ENCODE measurements at places on chromosomes 6 and 20.

DNA sequence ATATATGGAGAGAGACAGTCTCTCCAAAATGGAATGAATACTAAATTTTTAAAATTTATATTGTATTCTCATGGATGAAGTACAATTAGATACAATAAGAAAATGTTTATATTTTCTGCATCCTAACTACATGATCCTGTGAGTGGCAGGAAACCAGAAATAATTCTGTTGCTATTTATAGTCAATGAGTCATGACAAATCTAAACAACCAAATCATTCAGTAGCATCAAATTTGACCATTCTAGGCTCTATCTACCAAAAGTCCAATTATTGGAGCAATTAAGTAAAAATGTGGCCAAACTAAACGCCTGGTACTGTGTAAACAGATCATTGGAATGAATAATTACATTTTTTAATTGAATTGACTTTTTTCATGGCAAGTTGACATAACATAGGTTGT, 959.8 kb downstream of the EPHA7 start:
- DNase-seq, result no peak

GRCh38 chr20:15923030-15923776, 650.0 kb downstream of the KIF16B start:
- no peak for DNase-seq

GRCh38 chr6:68372991-68373390, 262.1 kb upstream of the ADGRB3 start:
- no peak for DNase-seq

DNA sequence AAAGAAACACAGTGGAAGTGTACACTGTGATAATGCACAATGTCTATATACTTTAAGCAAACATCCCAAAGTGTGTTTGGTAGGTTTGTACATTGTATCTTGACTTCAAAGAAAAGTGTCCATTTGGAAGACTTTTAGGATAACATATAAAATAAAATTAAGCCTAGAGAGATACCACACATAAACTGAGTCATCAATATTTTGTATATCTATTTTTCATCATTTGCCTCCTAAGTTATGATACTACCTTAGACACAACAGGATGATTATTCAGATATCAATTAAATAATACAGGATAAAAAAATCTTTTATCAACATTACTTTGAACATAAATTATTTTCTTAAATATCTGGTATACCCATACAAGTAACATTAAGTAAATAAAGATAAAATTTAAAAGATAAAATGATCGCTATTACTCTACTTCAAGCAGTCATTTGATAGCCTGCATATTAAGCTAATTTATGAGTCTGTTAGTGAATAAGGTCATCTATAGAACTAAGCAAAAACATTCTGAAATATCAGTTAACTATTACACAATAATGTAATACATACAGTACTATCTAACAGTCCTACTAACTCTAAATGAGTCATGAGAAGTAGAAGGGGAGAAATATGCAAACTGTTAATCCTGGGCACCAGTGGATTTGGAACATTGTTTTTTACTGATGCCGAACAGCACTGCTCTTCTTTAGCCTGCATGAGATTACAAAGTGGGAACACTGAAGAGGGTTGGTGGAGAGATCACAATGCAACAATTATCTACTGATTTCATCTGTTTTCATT, 158.4 kb upstream of the SIM1 start:
- no peak for DNase-seq

DNA sequence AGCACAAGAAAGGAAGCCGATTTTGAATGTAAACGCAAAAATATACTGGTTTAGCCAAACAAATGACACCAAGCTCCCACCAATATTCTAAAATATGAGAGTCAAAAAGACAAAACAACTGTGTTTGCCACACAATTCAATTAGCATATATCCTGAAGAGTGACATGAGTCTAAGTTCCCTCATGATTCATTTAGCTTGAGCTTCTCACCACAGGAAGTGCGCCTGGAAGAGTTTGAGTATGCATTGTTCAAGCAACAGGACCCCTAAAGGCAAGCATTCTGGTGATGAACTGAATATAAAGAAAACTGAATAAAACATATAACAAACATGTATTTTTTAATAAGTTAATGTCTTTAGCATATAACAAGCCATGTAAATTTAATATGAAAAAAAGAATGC, 115.2 kb upstream of the RUNX2 start:
- no peak for DNase-seq

- DNase-seq, result no peak
Measured at GRCh38 chr6:80331522-80331921, 225.1 kb downstream of the BCKDHB start.

DNA sequence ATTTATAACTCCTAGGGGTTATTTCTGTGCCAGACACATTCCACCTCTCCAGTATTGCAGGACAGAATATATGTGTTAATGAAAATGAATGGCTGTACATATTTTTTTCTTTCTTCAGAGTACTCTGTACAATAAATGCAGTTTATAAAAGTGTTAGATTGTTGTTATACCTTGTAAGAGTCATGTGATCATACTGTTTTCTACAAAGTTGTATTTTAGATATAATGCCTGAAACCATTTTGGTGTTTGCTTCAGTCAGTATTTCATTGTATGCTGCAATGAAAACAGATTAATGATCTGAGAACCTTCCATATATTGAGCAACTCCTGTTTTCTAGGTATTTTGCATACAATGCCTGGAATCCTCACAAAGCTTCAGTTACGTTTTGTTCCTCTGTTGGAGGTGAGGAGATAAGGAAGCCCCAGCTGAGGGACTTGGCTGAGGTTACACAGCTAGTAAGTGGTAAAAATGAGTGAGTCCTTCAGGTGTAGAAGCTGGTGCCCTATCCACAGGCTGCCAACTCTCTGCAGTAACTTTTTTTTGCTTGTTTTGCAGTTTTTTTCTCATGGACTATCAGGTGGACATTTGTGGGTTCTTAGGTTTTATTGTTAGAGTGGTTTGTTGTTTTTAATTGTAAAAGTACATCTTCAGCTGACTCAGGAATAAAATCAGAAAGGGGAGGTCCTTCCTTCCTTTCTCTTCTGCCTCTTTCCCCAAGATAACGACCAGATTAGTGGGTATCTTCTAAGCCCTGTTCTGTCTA, 11.6 kb downstream of the PDCD2 start:
- no peak for DNase-seq

DNA sequence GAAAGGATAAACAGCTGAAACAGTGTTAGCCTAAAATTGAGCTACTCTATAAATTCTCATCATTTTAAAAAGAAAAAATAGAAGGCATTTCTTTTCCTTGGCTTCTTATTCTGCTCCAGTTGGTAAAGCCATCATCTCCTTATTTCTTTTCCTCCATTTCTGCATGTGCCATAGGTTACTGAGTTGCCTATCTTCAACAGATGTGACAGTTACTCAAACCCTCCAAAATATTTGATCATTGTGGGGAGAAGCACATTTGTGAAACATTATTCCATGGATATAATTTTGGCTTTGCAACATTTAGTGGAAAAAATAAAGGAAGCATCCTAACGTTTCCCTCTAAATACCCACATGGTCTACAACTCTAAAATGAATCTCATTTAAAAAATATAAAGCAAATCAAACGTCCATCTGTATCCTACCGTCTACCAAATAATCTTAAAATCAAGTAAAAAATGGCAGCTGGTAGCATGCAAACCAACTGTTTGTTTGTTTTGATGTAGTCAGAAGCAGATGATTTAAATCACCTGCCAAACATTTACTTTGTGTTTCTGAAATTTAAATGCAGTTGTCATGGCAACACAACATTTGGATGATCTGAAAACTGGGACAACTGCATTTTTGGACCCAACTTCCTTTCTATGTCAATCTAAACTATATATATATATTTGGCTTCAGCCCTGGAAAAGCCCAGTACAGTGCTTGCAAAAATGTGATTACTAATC, 16.8 kb upstream of the SNX9 start:
- no peak for DNase-seq

- DNase-seq, result no peak
Measured at GRCh38 chr6:142846883-142847287, 98.1 kb downstream of the HIVEP2 start.

DNA sequence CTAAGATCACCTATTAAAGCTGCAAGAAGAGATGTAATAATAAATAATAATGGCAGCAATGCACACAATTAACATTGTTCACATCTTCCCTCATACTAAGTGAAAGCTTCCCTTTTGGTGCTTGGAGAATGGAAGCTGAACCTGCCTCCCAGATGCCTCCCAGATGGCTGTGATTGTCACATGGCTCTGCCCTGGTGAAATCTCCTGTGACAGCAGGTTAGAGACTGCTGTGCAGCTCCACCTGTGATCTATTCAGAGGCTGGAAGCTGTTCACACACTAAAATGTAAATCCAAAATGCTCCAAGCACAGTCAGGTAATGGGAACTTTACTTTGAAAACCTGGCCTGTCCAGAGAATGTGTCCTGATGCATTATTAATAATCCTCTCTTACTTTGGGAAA, 41.7 kb upstream of the RGS17 start:
- no peak for DNase-seq

DNA sequence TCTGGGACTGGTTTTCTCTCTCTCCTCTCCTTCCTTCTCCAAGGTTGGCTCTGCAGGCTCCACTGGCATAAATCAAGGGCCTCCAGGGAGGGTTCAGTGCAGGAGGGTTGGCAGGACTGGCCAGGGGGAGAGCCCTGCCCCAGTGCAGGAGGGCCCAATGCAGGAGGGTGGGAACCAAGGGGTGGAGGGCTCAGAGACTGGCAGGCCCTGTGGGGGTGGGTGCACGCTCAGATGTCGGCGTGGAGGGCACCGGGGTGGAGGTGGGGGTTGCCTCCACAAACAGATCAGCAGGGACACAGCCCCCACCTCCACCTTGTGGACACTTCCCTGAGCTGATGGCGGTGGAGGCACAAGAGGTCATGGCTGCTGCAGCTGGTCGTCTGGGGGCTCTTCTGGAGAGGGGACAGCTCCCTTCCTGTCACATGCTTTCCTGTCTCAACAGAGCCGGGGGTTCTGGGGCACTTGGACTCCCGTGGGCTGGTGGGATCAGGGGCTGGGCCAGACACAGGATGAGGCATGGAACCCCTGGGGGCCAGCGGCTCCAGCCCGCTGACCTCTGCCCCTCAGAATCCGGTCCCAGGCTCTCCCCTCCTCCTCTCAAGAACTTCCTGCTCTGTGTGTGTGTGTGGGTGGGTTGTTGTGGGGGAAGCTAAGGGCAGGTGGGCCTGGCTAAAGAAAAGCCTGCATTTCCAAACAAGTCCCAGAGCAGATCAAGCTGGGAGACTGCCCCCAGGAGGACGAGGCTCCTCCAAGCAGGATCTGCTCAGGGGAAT, 2.7 kb upstream of the ABHD16B start:
- DNase-seq, result no peak

- no peak for DNase-seq
Measured at GRCh38 chr6:1739680-1740079, 130.0 kb downstream of the FOXC1 start.

GRCh38 chr6:53855940-53856339, 61.1 kb downstream of the LRRC1 start:
- no peak for DNase-seq

GRCh38 chr20:24160563-24161281, 172.1 kb upstream of the GGTLC1 start:
- no peak for DNase-seq

DNA sequence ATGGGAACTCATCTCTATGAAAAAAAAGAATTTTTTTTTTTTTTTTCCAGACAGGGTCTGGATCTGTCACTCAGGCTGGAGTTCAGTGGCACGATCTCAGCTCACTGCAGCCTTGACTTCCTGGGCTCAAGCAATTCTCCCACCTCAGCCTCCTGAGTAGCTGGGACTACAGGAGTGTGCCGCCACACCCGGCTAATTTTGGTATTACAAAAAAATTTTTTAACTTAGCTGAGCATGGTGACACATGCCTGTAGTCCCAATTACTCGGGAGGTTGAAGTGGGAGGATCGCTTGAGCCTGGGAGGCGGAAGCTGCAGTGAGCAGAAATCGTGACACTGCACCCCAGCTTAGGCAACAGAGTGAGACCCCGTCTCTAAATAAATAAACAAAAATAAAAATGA, 7.5 kb downstream of the DEF6 start:
- DNase-seq, result no peak

DNA sequence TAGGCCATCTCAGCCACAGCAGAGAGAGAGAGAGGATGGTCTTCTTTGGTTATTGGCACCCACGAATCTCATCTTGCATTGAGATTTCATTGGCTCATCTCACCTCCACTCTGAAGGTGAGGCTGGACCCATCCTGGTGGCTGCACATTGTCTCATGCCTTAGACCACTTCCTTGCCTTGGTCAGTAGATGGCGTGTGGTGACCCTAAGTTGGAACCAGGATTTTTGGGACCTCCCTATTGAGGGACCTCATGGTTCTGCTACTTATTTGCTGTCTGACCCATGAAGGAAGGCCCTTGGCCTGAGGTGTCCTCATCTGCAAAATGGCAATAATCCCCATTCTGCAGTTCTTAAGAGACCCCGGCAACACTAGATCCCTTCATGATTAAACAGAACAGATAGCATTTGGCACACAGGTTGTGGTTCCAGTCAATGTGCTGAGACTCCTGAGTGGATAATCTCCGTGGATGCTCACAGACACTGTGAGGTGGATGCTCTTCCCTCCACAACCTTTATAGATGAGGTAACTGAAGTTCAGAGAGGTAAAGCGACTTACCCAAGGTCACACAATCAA, 21.5 kb upstream of the AAR2 start:
- DNase-seq, result no peak

DNA sequence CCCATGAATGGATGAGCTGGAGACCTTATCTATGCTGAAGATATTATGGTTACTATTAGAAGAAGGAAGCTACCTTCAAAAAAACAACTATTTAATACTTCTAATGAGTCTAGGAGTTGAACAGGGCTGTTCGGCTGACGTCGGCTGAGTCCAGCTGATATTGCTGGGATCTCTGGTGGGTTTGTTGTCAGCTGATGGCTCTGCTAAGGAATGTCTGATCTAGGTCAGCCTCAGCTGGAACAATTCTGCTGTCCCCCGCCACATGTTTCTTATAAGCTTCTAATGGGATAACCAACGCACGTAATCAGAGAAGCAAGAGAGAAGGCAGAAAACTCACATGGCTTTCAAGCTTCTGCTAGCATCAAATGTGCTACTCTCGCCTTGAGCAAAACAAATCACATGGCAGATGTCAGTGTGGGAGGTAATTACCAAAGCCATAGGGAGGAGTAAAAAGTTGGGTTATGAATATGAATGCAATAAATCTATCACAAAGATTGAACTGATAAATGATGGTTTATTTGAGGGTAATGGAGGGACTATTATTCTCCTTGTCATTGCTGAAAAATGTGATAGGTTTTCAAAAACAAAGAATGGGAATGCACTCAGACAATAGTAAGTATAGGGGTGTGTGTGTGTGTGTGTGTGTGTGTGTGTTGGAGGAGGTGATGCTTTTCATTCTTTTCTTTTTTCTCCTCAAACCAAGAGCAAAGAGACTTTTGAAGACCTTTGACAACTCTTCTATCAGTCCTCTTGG, 71.5 kb downstream of the BTBD3 start:
- DNase-seq, result no peak

DNA sequence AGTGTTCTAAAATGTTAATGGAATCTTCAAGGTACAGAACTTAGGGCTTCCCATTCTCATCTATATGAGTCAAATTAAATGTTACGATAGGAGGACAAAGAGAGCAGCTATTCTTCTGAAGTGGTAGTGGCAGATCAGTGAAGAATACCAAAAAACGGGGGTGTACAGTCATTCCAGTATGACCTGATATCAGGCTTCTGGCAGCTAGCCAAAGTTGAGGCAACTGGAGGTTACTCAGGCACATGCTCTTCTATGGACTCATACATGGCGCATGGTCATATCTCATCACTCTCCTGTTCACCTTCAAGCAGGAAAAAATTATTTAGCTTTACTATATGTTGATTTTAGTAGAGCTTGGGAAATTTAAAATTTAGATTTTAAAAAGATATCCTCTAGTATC, 1608.8 kb downstream of the GRIK2 start:
- DNase-seq, result no peak

All from stimulated activated CD8-positive, alpha-beta memory T cell treated with anti-CD3 and anti-CD28 coated beads, Interleukin-4, amount 100 ng/mL, for 1 hour (primary cell).